Activated T-cell treated with anti-CD3 and anti-CD28 coated beads, Interleukin-2, amount 50 U/mL, for 4 hours (primary cell): ENCODE measurements at places on chromosomes 16 and 17. TPM values are rescaled to one million over a fixed set of nuclear protein-coding genes. Genes with fewer than 3 reads are reported as not detected.

GRCh38 chr17:65742403-65743307, 181.2 kb upstream of the AXIN2 start:
- DNase-seq: no peak

The DNAH17 gene
- 0.08 TPM for total RNA-seq

DNA sequence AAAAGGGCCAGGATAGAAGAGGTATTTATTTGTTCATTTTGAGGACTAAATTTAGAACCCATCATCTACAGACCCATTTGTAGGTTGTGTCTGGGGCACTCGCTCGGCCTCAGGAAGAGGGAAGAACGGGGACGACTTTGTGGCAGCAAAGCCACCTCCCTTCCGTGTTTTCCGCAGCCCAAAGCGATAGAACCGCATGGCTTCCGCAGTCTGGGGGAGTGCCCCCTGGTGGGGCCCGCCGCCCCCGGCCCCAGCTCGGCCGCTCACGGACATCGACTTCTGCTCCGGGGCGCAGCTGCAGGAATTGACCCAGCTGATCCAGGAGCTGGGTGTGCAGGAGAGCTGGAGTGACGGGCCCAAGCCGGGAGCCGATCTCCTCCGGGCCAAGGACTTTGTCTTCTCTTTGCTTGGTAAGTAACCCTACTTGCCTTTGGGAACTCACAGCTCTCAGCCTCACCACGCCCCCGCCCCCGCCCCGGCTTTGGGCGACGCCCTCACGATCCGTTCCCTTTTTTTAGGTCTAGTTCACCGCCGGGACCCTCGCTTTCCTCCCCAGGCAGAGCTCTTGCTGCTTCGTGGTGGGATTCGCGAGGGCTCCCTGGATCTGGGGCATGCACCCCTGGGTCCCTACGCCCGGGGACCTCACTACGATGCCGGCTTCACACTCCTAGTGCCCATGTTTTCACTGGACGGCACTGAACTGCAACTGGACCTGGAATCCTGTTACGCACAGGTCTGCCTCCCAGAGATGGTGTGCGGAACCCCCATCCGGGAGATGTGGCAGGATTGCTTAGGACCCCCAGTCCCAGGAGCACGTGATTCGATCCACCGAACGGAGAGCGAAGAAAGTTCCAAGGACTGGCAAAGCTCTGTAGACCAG, 681 bp downstream of the TMEM102 start:
- peak; percentile 48 for DNase-seq

- no peak for DNase-seq
These were observed 30.6 kb downstream of the METRNL start for GRCh38 chr17:83109793-83110645.

- no peak for DNase-seq
These were observed 20.7 kb downstream of the DRC3 start for GRCh38 chr17:17993366-17993765.

DNA sequence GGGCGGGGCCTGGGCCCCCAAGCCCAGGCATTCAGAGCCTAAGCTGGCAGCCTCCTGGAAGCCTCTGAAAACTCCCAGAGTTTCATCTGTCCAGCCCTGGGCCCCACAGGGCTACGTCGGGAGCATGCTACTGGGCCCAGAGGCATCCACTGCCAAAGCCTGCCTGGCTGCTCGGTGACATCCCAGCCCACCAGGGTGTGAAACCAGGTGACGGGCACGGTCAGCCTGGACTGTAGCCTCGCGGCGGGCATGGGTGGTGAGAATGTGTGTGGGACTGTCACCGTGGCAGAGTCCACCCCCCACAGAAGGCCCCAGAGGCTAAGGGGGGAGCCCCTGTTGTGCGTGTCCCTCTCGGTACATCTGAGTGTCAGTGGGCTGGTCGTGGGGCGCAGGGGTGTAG, 25.6 kb upstream of the AATK start:
- DNase-seq: no peak

GRCh38 chr17:17972952-17973254, 241 bp downstream of the DRC3 start:
- no peak for DNase-seq

The TPSG1 gene
- total RNA-seq: not detected

The SPAG5 gene
- 30.1 TPM for total RNA-seq

GRCh38 chr17:42477173-42477572, 18.5 kb downstream of the ATP6V0A1 start:
- DNase-seq: no peak

DNA sequence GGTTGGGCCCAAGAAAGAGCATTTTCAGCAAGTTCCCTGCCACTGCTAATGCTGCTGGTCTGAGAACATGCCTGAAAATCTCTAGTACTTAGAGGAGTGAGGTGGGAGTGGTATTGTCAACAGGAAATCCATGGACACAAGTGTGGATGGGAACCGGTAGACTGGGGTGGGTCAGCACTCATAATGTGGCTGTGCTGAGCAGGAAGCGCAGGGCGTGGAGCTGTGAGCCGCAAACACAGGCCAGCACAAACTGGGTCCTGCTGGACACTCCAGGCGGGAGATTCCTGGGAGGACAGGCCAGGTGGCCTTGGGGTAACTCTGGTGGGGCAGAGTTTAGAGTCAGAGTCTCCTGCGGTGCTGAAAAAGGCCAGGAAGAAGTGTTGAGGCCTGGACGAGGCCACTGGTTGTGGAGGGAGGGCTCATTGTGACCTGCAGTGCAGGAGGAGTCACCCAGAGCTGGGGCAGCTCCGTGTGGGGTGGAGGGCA, 62.6 kb downstream of the BANP start:
- DNase-seq: no peak

DNA sequence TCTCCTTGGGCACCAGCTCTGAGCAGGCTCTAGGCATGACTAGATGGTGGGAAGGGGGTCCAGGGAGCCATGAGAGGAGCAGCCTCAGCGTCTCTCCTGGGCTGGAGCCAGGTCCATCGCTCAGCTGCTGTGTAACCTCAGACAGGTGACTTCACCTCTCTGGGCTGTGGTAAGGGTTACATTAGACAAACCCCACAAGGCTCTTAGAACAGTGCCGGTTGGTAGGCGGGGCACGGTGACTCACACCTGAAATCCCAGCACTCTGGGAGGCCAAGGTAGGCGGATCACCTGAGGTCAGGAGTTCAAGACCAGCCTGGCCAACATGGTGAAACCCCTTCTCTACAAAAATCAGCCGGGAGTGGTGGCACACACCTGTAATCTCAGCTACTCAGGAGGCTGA, 18.1 kb upstream of the NPTX1 start:
- DNase-seq: no peak

- DNase-seq: no peak
These were observed 107.1 kb downstream of the SNX29 start for GRCh38 chr16:12083631-12084030.

DNA sequence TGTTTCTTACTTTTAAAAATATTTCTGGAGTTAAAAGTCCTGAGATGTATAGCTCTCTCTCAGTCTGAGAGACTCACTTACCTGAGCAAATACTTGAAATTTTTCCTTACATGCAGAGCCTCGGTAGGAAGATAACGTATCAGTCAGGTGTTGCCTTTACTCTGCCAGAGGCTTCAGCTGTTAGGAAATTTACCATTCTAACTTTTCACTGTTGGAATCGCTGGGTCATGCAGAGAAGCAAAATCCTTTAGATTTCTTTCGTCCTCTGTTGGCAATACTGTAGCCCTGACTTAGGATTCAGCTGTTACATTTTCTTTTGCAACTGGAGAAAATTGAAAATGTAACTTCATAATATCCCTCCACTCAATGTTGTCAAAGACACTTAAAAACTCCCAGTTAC, 20.0 kb upstream of the KCNJ16 start:
- DNase-seq: no peak

GRCh38 chr16:75301804-75302203, 50.4 kb upstream of the BCAR1 start:
- DNase-seq: no peak

The GRB7 gene
- 0.47 TPM for total RNA-seq

The KRT28 gene
- not detected for total RNA-seq

DNA sequence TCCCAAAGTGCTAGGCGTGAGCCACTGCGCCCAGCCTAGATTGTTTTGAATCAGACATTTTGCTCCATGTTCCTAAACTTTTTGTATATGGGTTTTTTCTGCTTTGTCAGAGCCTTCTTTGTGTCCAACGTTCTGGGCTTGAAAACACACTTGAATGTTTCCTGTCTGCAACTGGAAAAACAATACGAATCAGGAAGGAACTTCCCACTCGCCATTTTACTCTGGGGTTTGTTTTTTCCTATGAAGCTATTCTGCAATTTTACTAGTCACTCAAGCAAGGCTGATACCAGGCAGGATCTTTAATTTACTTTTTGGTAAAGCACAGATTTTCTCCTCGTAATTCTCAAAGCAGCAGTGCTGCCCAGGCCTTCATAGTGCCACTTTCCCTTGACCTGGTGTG, 31.6 kb downstream of the ARHGAP17 start:
- no peak for DNase-seq

DNA sequence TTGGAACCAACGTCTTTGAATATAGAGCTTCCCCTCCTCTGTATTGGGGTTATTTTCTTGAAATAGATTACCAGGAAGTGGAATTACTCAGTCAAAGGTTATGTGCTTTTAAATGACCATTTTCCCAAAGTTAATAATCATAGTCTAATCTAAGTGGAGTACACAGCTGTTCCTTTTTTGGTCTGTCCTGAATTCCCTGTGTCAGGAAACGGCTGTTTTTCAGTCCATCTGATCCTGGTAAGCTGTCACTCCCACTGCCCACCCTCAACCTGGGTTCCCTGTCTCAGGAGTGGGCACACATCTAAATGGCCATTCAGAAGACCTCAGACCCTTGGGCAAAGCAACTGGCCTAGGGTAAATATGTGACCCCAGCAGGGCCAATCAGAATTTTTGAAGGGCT, 57.6 kb upstream of the KSR1 start:
- no peak for DNase-seq

- DNase-seq: no peak
These were observed 10.2 kb downstream of the COTL1 start for GRCh38 chr16:84607694-84608093.

DNA sequence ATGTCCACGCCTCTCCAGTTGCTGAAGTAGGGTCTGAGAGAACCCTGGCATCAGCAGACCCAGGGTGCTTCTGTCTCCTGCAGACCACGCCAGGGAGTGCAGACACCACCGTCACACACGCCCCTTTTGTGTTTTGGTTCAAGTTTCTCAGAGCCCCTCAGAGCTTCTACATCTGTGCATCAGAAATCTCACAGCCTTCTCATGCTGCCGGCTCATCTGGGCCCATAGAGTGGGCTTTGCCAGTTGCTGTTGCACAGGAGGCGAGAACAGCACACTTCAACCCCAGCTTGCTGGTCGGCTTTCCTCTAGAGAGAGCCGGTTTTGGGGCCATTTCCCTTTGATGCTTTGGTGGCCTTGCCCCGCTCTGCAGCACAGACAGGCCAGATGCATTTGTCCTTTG, 60.9 kb downstream of the PDPK1 start:
- no peak for DNase-seq

- DNase-seq: no peak
These were observed 2.0 kb downstream of the UBALD2 start for GRCh38 chr17:76267051-76267576.

- no peak for DNase-seq
These were observed 152.1 kb downstream of the AXIN2 start for GRCh38 chr17:65409381-65409780.

DNA sequence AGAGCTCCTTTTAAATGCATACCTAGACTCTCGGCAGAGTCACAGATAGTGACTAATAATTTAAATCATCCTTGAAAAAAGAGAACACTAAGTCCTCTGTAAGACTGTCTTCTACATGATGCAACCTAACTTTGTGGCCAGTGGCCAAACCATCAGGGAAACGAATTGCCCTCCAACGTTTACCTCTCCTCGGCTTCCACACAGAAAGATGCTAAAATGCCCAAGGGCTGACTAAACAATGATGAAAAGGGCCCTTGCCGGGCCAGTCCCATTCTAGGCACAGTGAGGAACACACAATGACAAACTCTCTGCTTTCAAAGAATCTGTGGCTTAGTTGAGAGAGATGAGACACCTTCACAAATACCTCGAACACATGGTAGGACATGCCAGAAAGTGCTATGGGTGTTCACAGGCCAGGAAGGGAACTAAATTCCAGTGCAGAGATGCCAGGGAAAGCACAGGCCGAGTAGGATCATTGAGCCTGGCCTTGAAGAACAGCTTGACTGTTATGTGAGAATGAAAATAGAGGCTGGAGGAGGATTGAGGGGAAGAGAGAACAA, 35.3 kb upstream of the PITPNM3 start:
- no peak for DNase-seq

GRCh38 chr17:77314601-77315000, 173.8 kb downstream of the SEC14L1 start:
- no peak for DNase-seq

DNA sequence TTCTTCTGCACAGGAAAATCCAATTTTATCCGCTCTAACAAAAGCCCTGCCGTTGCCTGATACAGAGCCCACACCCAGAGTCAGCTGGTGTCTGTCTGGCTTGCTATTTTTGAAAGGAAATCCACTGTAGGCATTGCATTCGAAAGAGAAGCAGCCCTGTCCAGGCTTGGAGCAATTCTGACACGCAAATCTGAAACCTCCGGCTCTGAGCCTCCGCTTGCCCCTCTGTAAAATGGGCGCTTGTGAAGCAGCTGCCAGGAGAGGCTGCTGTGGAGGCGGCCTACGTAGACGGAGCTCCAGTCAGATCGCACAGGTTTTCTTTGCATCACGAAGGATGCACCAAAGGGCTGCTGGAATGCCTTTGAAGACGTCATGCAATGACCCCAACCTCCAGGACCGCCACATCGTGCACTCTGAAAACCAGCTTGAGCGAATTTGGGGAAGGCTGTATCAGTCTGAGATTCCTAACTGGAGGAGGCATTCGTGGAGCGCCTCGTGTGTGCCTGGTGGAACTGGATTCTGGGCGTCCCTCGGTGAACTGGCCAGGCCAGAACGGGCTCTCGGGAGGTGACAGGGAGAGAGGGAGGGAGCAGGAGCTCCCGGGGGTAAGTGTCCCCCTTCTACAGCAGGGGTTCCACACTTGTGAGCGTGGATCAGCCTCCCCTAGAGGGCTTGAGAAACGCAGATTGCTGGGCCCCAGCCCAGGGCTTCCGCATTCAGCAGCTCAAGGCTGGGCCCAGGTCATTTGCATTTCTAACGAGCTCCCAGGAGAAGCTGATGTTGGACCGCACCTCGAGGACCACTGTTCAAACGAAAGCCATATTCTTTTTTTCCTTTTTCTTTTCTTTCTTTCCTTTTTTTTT, 215.5 kb downstream of the MRTFB start:
- DNase-seq: no peak

DNA sequence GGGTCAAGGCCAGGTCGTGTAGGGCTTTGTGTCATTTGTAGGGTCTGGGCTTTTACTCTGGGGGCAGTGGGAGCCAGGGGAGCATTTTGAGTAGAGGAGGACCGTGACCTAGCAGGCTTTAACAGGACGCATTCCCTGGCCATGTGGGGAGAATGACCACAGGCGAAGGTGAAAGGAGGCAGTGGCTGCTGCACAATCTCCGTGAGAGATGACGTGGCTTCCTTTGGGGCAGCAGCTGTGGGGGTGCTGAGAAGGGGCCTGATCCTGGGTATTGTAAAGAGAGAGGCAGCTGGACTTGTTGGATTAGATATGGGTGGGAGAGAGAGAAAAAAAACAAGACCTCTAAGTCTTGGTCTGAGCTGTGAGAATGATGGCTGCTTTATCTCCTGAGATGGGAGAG, 46.0 kb downstream of the KATNIP start:
- no peak for DNase-seq
